ENCODE measurements at places on chromosomes 1 and 21.

- no peak for DNase-seq
Observed at GRCh38 chr1:172019976-172020375, 178.7 kb downstream of the DNM3 start.

- no peak for DNase-seq
Observed at GRCh38 chr1:62809788-62810187, 25.9 kb downstream of the ATG4C start.

GRCh38 chr1:63112155-63112900 is 210.0 kb upstream of the FOXD3 start:
- no peak for DNase-seq

DNA sequence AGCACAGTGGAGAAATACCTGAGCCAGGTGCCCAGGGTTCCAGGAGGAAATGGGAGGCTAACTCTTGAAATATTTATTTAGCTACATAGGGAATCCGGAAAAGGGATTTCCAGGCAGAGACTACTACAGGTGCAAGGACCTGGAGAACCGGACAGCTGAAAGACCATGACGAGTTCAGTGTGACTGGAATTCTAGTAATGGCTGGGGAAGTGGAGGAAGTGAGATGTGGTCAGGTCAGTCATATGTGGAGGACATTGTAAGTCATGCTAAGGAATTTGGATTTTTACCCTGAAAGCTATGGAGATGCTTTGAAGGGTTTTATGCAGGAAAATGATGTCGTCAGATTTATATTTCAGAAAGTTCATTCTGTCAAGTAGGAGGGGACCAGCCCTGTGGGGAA is 1.8 kb downstream of the CAP1 start:
- no peak for DNase-seq

- DNase-seq: no peak
Observed at GRCh38 chr1:36912365-36912865, 121.9 kb downstream of the GRIK3 start.

DNA sequence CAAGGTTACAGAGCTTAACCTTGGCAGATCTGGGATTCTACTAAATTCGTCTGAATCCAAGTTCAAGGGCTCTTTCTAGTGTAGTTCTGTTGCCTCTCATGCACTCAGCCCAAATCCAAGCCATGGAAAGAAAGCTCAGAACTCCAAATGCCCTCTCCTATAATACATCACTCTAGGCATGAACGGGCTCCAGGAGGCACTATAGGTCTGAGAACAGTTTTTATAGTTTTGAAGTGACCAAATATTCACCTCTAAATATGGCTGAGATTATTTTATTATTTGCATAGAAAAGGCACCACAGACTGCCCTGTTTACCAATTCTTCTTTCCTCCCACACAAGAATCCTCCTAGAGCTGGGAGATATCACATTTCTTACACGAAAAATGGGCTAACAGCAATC is 327.9 kb upstream of the BEND5 start:
- DNase-seq: no peak

Data from prostate gland (tissue), 2 donors.